ENCODE measurements at places on chromosomes 5 and 9.

DNA sequence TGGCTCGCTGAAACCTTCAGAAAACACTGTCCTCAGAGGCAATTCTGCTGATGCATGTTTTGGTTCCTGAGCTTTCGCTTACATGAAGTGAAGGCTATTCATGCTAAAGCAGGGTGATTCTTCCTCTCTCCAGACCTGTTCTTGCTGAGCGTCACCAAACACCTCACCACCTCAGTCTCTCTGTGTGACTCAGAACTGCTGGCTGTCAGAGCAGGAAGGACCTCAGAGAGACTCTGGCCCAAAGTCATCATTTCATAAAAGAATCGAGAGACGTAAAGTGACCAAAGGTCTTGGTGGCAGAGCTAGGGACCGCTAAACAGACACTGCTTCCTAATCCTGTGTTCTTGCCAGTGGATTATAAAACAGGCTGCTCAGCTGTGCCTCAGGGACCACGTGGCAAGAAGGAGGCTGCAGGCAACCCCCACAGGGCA, 73.8 kb downstream of the LHFPL2 start:
- no peak for DNase-seq

GRCh38 chr5:59845730-59846129, 47.8 kb downstream of the PDE4D start:
- no peak for DNase-seq

DNA sequence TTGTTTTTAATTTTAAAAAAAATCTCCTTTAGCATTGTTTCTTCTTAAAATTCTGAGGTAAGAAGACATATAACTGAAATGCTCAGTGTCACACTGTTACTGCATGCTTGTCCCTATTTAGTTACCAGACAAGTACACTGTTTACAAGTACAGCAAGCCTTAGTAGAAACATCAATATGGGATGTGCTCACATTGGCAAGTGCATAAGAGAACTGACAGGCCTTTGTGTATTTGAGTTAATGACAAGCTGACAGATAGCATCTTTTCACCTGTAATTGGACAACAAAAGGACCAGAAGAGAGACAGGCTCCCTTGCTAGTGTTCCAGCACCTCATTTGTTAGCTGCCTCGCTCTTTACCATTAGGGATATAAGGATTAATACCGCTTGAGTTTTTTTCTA, 63.6 kb downstream of the PDE4D start:
- no peak for DNase-seq

- DNase-seq, result no peak
Observed at GRCh38 chr9:89801742-89802670, 197.2 kb downstream of the GADD45G start.

- no peak for DNase-seq
Observed at GRCh38 chr5:66701244-66701643, 105.1 kb downstream of the MAST4 start.

DNA sequence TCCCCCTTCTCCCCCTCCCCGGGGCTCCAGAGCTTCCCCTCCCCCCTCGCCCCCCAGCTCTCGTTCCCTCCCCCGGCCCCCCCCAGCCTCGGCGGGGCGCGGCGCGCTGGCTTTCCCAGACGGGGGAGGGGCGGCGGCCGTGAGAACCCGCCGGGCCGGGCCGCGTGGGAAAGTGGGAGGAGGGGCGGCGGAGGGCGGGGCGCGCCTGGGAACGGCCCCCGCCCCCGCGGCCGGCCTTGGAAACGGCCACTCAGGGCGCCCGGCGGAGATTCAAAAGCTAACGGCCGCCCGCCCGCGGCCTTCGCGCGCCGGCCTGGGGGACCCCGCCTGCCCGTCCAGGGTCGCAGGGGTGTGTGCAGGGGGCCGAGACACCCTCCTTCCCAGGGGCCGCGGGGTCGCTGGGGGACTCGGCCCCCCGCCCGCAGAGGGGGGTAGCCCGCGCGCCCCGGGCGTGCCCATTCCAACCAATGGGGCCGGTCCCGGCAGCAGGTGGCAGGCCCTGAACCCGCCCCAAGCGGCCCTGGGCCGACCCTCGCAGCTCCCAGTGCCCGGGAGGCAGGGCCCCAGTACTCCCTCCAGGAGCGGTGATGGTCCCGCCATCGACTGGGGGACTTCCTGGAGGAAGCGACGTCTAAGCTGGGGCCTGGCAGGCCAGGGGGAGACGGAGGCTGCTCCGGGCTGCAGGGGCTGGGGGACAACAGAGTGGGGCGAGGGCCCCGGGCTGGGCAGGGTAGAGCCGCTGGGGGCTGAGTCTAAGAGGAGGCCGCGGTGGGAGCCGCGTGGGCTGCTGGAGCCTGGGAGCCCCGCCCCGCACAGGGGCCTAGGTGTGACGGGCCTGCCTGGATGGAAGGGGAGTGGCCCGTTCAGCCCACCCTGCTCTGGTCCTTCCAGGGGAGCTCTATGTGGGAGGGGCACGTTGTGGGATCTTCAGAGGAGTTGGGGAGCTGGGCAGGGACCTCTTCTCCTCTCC, 14.2 kb upstream of the NRARP start:
- DNase-seq, result peak; percentile 27

- DNase-seq, result no peak
Observed at GRCh38 chr5:25025831-25026230, 381.1 kb upstream of the CDH10 start.

DNA sequence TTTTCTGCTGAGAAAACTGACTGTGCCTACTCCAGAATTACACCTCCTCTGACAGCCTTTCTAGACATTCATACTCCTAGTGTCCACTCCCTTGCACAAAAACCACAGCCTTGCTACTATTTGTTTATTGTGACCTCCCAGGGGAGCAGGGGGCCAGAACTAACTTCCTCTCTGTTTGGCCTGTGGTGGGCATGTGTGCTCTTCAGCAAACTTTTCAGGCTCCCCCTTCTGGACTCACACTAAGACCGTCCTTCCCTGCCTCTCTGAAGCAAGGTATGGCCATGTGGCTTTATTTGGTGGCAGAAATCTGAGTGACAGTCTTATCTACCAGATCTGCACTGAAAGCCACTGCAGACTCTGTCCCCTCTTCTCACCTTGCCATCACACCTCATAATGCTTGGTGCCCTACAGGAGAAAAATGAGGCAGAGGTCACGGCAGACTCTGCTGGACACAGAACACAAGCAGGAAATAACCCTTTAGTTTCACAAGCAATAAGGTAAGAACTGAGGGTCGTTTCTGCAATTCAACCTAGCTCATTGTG, 28.2 kb downstream of the LIFR start:
- DNase-seq, result no peak

- DNase-seq, result no peak
Observed at GRCh38 chr5:158153508-158153907, 294.6 kb upstream of the CLINT1 start.

DNA sequence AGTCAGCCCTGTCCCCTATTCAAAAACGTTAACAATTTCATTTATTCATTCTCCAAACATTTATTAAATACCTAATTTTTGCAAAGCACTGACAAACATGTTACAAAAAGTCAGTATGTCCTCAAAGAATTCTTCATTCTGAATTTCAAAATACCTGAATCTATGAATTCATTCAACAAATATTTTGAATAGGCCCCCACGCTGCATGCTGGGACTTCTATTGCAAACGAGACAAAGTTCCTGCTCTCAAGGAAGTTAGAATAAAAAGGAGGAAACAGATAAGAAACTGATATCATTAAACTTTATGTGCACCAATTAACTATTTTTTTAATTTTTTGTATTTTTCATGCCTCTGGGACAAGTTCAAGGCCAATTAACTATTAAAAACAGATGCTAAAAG, 26.6 kb downstream of the TRPM6 start:
- DNase-seq, result no peak

- DNase-seq, result no peak
Observed at GRCh38 chr5:133877351-133878235, 90.8 kb downstream of the C5orf15 start.

DNA sequence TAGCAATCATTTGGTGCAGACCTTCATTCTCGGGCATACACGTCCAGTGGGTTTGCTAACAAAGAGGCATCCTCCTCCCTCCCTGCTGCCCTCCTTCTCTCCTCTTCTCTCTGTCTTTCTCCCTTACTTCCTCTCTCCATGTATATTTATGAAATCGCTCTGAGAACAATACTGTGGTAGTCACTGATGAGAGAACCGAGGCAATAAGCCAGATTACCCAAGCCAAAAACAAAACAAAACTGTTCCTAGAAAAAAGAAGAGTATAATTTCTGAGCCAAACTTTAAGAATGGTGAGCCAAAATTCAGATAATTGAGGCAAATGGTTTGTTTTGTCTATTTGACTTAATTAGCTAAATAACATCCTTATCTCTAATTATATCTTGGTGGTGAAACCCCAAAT, 15.8 kb upstream of the HMHB1 start:
- DNase-seq, result peak; percentile 49

DNA sequence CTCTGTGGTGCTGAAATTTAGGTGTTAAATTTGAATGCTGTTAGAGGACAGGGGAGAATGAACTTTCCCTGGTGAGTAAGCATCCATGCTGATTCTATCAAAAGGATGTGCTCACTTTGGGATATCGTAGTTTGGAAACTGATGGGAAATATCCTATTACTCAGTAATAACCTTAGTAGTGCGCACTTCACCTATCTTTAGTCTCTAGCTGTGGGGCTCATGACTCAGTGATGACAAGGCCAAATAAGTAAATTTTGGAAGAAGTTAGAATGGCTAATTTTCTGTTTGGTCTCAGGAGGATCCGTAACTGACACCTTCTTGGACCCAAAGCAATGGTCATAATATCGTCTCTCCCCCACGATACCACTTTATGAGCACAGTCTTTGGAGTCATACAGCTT, 448.4 kb downstream of the PSAT1 start:
- DNase-seq, result no peak

- no peak for DNase-seq
Observed at GRCh38 chr5:4226565-4226964, 630.9 kb downstream of the IRX1 start.

DNA sequence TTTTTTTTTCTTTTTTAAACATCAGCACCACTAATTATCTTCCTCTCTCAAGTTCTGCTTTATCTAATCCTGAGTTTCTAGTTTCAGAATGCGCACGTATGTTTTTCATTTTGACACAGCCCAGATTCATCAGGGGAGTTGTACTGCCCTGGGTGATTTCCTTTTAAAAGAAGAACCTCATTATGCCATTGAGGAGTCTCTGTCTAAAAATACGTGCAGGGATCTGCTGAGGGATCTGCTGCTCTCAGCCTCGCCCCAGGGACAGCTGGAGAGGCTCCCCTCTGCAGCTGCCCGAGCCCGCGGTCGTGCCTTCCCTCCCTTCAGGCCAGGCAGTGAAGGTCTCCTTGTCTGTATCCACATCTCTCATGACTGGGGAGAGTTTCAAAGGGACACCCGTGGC, 273.1 kb downstream of the ARHGEF28 start:
- peak; percentile 36 for DNase-seq

DNA sequence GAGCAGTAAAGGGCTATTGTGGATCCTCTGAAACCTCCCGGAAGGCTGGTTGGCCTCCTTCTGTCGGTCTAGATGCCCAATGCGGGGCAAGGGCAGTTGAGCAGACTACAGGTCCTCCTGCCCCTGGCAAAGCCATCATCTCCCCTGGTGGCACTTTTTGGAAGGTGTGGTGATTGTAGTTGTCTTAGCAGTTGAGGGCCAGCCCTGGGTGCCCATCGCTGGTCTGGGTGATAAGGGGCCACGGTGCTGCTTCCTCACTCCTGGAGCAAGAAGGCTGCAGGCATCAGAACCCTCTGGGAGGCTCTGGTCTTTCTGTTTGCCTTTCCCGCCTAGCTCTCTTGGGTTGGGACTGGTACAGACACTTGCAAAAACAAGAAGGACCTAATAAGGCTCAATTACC, 63.8 kb downstream of the CYSTM1 start:
- DNase-seq, result no peak

- peak; percentile 90 for DNase-seq
Observed at GRCh38 chr9:127574072-127574993, 37.7 kb upstream of the STXBP1 start.

- peak; percentile 52 for DNase-seq
Observed at GRCh38 chr5:175796536-175797499, 74.6 kb upstream of the CPLX2 start.

DNA sequence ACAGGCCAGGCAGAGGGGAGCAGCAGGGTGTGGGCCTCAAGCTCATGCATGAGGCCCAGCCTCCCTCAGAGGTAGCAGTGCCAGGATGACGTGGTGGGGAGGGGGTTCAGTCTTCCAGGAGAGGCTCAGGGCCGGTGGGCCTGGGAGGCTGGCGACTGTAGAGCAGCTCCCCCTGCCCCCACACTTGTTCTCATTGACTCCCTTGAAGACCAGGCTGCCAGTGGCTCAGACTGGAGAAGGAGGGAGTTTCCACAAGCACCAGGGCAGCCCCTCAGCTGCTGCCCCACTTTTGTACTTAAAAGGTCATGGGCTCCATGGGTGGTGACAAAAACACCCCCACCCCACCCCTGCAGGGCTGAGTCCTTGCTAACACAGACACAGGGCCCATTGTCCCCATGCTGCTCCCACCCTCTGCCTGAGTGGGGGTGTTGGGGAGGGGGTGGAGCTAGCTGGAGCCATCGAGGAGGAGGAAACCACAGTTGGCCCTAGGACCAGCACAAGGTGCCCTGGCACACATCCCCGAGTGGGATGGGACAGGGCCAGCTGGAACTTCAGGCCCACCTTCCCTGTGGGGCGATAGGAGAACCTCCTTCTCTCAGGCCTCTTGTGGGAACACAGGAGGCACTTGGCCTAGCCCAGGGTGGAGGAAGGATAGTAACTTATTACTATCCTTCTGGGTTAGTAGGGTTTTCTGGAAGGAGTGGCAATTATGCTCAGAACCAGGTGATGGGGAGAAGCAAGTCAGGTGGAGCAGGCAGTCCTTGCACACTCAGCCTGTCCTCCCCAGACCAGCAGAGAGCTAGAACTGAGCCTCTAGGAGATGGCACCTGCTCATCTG, 10.7 kb downstream of the PDLIM4 start:
- DNase-seq, result no peak

DNA sequence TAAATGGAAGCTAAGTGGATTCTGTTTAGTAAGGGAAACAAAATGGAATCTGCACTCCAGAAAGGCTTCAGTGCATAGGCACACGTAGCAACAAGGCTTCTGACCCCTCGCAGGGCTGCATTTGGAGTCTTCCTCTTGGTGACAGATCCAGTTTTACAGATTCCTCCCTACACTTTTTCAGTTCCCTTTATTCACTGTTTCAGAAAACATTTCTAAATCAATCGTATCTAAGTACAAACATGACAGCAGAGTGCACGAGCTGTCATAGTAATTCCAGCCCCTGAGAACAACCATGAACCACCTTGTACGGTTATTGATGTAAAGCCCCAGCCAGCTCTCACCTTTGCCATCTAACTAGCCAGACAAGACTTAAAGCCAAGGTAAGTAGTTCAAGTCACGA, 491.6 kb downstream of the SEMA5A start:
- no peak for DNase-seq
